ENCODE measurements at places on chromosomes 13 and 19.

- no peak for DNase-seq
Measured at GRCh38 chr13:66353664-66354063, 876.5 kb downstream of the PCDH9 start.

GRCh38 chr19:21023901-21024300 is 3.4 kb downstream of the ZNF430 start:
- peak; percentile 79 for DNase-seq

GRCh38 chr19:29878973-29879654 is 62.9 kb upstream of the URI1 start:
- DNase-seq: peak; percentile 30

DNA sequence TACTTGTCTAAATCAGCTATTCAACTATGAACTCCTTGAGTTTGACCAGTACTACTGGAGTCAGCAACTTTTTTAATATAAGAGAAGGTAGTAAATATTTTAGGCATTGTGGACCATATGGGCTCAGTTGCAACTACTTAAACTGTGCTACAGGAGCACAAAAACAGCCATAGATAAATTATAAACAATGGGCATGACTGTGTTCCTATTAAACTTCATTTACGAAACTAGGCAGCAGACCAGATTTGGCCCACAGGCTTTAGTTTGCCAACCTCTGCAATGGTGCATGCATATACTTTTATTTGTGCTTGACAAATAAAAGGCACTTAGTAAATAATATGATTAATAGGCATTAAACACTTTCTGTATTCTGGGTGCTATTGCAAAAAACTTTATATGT is 7.6 kb downstream of the FNDC3A start:
- no peak for DNase-seq

- no peak for DNase-seq
Measured at GRCh38 chr13:100102042-100102441, 13.1 kb downstream of the PCCA start.

Measured in epithelial cell of esophagus (primary cell).